ENCODE measurements at places on chromosomes 2 and 18.

DNA sequence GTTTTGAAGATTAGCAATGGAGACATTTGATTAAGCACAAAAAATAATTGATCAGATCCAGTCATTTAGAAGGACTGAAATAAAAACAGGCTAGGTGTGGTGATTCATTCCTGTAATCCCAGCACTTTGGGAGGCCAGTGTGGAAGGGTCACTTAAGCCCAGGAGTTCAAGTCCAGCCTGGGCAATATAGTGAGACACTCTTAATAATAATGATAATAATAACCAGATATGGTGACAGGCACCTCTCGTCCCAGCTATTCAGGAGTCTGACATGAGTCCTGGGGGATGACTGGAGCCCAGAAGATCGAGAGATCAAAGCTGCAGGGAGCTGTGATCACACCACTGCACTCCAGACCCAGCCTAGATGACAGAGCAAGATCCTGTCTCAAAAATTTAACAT is 3.5 kb upstream of the FN1 start:
- no peak for DNase-seq

DNA sequence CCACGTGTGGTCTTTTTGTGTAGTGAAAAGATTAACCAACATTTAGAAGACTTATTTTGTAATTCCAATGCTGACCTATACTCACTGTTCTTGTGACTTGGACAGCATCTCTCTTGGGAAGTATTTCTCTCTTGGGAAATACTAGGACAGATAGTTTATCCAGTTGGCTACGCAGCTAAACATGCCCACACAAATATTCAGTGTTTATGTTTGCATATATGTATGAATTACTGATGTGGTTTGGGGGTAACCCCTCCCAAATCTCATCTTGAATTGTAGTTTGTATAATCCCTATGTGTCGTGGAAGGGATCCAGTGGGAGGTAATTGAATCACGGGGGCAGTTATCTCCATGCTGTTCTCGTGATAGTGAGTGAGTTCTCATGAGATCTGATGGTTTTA is 2062.3 kb upstream of the CELF4 start:
- no peak for DNase-seq

DNA sequence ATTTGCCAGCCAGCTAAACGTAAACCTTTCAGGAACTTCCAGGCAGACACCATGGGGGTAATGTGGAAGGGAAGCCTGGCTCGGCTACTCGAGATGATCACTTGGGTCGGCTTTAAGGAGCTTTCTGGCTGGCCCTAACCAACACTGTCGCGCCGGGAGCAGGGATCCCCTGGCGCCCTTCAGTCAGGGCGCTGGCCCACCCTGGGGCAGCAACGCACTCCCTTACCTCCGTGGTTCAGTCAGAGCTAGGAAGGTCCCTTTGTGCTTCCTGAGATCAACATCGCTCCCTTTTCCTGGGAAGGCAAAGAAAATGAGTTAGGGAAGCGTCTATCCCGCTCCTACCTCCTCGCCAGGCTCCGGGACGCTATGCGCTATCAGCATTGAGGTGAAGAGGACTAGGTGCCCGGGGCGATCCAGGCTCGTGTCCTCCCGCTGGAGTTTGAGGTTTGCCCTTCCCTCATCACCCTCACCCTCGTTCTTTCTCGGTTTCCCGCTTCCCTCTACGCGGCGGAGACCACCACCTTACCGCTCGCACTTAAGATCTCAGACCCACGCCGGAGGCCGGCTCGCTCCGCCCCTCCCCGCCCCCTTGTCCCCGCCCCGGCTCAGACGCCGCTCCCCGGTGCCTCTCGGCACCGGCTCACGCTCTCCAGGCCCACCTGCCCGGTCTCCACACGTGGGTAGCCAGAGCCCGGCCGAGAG is 449 bp upstream of the ATRAID start:
- DNase-seq, result no peak

DNA sequence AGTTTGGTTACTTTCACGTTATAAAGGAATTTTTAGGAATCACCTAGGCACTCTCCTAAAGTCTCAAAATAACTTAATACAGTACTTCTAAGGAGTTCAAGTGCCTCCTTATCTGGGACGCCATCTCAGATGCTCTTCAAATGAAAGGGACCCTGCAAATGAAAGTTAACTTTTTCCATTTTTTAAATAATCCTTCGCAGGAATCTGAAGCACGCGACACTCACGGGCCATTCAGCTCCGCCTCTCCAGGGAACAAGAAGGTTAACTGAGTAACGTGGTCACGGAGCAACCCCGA is 537 bp upstream of the ZC3H15 start:
- no peak for DNase-seq

- no peak for DNase-seq
These were observed 91.7 kb upstream of the DSEL start for GRCh38 chr18:67608191-67608590.

DNA sequence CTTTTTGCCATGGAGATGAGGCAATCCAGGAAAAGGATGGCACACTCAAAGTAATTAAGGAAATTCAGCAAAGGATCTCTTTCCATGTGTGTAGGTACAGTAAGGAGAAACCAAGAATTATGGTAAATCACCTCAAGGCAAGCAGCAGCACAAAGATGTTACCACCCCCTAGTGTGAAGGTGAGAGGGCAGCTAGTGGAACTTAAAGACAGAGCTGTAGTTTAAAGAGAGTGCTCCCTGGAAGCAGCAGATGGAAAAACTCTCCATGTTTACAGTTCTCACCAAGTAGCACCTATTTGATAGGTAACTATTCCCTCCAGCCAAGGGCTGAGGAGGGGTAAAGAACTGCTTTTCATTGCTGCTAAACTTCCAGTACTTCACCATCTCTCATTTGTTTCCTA is 860.4 kb upstream of the CRIM1 start:
- DNase-seq, result no peak

DNA sequence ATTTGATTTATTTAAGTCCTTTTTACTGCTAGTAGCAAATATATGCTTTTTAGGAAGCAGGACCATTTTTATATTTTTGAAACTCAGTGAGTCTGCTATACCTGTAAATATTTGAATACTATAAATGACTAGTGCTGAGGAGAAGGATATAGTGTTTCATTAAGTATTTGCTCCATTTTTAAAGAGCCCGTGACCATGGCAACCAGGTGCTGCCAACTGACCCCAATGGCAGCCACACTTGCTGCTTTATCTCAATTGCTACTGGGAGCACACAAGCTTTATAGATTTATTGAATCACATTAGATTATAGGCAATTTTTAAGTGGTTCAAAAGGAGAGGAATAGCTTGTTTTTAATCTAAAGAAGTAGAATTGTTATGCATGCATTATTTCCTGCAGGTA is 142.0 kb downstream of the SCG2 start:
- no peak for DNase-seq

DNA sequence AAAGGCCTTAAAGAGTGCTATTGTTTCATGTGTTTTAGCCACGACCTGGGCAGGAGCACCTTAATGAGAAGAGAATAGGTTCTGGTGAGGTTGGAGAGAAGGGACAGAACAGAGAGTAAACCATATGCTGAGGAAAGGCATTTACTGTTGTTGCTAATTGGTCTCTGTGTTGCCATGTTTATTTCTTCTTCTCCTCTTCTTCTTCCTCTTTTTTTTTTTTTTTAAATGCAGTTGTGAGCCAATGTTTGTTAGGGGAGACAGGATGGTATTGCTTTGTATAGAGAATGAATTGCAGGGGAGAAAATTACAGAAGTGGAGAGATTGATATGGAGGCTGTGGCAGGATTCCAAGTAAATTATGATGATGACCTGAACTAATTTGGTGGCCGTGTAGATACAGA is 2.6 kb downstream of the SCN9A start:
- no peak for DNase-seq

GRCh38 chr2:96085541-96086355 is 30.6 kb downstream of the ADRA2B start:
- DNase-seq, result peak; percentile 9

GRCh38 chr2:70469961-70470360 is 83.7 kb downstream of the TGFA start:
- DNase-seq, result no peak

GRCh38 chr2:231357048-231357447 is 38.5 kb upstream of the B3GNT7 start:
- no peak for DNase-seq

DNA sequence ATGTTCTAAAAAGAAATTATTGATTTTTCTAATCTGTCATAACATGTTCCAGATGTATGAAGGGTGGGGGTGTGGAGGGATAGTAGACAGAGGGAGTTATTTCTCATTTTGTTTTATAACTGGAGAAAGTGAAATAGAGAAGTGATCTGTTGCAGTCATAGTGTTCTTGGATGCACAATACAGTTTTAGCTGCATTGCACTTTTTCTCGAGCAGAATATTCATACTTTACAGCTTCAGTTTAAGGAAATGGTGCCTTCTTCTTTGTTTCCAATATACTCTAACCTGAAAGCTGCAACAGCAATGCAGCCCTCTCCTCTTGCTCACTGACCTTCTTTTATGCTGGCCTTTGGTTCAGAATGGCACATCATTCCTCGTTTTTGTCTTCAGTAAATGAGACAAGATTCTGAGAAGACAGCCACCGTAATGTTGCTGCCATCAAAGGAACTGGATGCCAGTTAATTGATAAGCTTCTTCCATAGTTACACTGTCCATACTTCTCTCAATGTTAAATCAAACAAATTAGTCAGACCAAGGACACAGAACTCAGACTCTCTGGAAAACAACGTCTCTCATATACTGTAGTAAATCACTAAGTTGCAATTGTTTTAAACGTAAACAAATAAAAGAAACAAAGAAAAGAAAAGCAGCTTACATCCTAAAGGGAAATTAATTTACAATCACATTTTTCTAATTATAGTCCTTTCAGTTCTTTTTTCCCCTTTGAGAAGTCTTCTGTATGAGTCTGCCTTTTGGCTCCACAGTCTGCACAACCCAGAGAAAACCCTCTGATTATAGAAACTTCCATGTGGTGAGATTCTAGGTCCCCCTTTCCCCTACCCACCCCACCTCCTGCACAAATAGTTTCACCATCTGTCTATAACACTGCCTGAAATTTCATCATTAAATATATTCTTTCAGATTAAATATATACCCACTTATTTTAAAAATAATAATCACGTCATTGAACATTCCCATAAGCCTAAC is 97.4 kb upstream of the UGP2 start:
- DNase-seq, result no peak

- no peak for DNase-seq
These were observed 300.9 kb downstream of the ARHGAP15 start for GRCh38 chr2:143429932-143430679.

DNA sequence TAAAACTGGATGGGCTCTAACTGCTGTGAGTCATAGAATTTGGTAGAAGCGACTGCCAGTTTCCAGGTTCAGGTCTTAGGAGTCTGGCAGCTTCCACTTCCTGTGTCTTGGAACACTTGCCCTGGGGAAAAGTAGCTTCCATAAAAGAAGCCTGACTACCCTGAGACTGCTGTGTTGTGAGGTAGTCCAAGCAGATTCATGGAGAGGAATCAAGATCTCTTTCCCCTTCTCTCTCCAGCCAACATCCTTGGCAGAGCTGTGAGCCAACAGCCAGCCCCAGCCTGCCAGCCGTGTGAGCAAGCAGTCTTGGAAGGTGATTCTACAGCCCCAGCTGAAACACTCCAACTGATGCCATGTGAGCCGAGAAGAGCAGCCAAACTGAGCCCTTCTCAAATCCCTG is 33.7 kb downstream of the SLC20A1 start:
- no peak for DNase-seq

DNA sequence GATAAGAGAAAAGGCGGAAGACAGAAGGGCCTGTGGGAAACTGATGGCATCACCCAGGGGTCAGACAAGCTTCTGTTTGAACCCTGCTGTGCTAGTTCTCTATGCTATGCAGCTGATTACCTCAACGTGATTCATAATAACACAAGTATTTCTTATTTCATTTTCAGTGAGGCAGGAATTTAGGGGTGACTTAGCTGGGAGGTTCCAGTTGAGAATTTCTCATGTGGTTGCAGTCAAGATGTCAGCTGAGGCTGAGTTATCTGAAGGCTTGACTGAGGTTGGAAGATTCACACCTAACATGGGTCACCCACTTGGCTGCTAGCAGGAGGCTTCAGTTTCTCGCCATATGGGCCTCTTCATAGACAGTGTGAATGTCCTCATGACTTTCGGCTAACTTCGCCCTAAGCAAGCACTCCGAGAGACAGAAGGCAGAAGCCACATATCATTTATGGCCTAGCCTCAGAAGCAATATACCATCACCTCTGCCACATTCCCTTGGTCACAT is 34.0 kb upstream of the TMEM131 start:
- no peak for DNase-seq

DNA sequence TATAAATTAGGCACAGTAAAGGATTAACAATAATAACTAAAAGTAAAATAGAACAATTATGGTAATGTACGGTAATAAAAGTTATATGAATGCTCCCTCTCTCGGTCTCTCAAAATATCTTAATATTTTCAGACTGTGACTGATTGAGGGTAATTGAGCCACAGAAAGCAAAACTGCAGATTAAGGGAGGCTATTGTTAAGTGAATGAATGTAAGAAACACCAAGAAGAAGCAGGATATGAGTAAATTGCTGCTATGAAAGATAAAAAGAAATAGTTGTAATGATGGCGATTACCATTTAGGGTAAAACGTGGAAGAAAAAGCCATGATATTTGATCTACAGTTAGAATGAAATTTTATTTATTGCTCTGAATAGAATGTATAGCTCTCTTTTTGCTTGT is 24.1 kb downstream of the GULP1 start:
- DNase-seq, result no peak

DNA sequence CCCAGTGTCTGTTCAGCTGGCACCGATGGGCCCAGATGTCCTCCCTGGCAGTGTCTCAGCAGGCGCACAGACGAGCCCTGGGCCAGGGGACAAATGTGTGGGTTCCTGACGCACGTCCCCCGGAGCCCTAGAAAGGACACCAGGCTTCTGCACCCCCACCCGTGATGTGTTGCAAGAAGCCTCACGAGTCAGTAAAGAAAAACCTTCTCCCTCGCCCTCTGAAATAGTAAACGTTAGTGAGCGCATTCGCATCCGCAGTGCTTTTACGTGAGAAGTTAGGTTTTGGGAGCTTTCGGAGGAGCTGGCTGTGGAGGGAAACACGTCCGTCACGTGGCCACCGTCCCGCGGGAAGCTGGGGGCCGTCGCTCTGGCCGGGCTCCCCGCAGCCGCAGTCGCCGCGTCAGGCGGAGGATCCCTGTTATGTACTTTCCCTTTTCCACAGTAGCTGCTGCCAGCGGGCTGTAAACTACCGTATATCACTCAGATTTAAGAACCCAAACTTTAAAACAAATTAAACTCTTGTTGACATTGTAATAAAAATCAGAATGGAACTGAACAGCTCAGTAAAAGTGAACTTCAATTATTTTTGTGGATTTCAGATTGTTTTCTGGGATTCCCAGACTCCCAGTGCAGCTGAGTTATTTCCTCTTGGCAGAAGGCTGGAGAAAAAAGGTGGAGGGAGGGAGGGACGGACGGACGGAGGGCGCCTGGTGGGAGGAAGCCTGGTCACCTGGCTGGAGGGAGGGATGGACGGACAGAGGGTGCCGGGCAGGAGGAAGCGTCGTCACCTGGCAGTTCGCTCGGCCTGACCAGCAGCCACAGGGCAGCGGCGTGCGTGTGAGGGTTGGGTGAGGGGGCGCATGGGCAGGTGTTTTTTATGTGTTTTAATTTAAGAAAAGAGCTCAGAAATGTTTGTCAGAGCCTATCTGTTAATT is 112.1 kb downstream of the NFATC1 start:
- DNase-seq, result no peak

- DNase-seq, result no peak
These were observed 117.6 kb downstream of the MAP4K4 start for GRCh38 chr2:101815154-101815553.

GRCh38 chr2:96528006-96528699 is 8.4 kb upstream of the ARID5A start:
- DNase-seq, result peak; percentile 87

GRCh38 chr2:201358684-201359083 is 1.5 kb upstream of the FLACC1 start:
- DNase-seq, result peak; percentile 55
